ENCODE measurements at places on chromosomes 1 and 21.

DNA sequence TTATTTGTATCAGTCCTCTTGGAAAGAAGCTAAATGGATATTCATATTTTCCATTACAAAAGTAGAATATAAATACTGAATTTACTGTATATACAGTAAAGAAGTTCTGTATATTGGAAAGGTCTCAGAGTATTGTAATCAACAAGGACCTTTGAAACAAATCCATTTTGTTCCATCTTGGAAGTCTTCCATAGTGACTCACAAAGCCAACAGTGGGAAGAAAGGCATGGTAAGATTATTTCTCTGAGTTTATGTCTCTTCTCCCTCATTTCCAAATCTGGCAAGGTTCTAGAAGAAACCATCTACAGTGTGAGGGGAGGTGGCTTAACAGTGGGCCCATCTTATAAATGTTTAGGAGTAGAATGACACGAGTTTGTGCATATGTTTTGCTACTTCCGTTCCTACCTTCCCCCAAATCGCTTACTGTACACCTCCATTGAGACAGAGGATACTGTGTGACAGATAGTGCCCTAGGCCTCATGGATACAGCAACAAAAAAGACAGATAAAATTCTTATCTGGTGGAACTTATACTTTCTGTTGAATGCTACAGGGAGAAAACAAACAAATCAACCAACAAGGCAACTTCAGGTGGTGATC lies 22.1 kb upstream of the SSX2IP start:
- DNase-seq = no peak

DNA sequence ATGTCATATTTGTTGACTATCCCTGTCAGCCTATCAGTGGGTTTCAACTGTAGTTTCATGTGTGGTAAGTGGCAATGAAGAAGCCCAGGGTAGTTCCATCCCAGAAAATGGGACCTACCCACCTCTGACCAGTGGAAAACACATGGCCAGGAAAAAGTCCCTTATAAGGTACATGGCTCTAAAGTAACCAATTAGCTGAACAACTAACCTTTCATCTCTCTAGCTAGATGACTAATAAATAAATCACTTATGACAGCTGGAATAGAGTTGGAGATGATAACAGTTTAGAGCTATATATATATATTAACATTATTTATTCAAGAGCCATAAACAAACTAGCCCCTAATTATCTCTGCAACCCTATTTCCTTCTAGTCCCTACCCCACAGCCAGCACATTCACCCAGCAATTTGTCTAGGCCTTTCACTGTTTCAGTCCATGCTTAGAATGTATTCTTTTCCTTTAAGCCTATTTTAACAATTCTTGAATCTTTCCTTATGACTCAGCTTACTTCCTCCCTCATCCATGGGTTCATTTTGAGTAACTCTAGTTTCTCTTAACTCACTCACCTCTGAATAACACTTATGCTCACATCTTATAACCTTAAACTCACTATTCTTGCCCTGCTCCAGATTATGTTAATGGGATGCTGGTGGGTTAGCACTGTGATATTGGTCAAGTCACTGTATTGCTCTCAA lies 83.7 kb downstream of the TNFSF18 start:
- DNase-seq = no peak

GRCh38 chr1:31588751-31589515 lies 12.6 kb downstream of the TINAGL1 start:
- DNase-seq = no peak

GRCh38 chr1:5645135-5645399 lies 347.2 kb downstream of the NPHP4 start:
- DNase-seq = no peak

GRCh38 chr21:39132248-39132647 lies 51.0 kb downstream of the PSMG1 start:
- DNase-seq = no peak

DNA sequence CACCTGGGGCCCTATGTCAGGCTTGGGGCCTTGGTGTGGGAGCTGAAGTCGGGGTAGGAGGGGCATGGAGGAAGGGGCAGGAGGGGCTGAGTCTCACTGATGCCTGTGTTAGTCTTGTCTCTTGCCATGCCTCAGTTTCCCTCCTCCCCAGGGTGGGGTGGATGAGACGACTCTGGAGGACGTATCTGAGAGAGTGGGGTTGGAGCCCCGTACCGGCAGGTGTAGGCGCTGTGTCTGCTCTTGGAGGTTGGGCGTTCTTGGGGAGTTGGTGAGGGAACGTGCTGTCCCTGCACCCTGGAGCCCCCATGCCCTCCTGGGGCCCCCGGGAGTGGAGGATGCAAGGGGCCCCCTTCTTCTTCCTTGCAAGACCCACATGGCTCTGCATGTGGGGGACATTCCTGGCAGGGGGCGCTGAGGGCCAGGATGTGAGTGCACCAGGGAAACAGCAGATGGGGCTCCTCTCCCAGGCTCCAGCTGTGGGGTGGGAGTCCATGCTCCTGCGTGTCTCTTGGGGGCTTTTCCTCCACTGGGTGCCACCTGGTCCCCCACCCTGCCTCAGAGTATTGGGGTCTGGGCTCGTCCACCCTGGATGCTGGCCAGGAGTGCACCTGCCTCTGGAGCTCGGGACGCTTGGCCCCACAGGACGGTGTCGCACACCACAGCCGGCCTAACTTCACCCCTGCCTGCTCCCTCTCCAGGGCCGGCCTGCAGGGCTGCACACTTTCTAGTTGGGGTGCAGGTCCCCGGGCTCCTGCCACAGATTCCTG lies 1.4 kb upstream of the TNFRSF14 start:
- DNase-seq = no peak

GRCh38 chr1:53678507-53678906 lies 60.5 kb downstream of the GLIS1 start:
- DNase-seq = no peak

GRCh38 chr1:185369786-185370185 lies 52.7 kb upstream of the IVNS1ABP start:
- DNase-seq = no peak

DNA sequence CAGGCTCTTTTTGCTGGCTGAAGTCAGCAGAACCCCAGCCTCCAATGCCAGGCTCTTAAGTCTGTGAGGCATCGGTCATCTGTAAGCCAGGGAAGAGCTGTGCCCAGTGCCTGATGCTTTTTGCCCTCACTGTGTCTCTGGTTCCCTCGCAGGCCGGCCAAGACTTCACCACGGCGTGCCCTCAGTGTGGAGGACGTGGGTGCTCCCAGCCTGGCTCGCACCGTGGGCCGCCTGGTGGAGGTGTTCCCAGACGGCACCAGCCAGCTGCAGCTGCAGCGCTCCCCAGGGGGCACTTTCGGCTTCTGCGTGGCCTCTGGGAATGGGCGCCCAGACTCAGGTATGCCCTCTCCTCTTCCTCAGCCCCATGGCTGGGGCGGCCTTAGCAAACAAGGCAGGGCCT lies 32.5 kb downstream of the KIAA1614 start:
- no peak for DNase-seq

GRCh38 chr1:163083690-163084089 lies 14.5 kb downstream of the RGS4 start:
- DNase-seq = no peak

DNA sequence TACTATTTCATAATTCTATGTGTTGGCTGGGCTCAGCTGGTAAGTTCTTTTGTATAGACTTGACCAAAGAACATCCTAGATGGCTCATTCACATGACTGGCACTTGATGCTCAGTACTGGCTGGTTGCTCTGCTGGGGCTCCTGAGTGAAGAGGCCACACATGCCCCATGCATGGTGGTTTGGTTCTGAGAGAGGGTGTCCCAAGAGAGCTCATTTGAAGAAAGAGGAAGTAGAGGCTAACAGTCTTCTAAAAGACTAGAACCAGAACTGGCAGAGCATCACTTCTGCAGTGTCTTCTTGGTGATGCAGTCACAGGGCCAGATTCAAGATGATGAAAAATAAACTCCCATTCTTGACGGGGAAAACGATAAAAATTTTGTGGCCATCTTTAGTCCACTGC lies 5.2 kb upstream of the BACH1 start:
- no peak for DNase-seq

DNA sequence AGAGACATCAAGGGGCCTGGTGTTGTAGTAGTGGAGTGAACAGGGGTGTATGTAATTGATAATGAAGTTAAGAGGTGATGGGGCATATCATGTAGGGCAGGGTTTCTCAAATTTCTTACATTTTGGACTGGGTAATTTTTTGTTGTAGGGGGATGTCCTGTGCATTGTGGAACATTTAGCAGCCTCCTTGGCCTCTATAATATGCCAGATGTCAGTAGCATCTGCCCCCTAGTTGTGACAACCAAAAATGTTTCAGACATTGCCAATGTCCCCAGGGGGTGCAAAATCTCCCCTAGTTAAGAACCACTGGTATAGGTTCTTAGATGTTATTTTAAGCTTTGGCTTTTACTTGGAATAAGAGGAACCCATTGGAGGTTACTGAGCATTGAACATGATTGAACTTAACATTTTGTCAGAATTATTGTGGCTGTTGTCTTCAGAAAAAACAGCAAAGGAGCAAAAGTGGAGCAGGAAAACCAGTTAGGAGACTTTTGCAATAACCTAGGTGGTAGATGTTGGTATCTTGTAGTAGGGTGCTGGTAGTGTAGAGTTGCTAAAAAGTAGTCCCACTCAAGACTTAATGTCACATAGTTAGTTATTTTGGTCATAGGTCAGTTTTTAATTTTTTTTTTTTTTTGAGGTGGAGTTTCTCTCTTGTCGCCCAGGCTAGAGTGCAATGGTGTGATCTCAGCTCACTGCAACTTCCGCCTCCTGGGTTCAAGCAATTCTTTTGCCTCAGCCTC lies 6.2 kb downstream of the ZNF326 start:
- DNase-seq = no peak

GRCh38 chr1:165207853-165208515 lies 148.5 kb downstream of the LMX1A start:
- DNase-seq = no peak

- no peak for DNase-seq
Observed at GRCh38 chr1:167631386-167631935, 1.4 kb downstream of the RCSD1 start.

DNA sequence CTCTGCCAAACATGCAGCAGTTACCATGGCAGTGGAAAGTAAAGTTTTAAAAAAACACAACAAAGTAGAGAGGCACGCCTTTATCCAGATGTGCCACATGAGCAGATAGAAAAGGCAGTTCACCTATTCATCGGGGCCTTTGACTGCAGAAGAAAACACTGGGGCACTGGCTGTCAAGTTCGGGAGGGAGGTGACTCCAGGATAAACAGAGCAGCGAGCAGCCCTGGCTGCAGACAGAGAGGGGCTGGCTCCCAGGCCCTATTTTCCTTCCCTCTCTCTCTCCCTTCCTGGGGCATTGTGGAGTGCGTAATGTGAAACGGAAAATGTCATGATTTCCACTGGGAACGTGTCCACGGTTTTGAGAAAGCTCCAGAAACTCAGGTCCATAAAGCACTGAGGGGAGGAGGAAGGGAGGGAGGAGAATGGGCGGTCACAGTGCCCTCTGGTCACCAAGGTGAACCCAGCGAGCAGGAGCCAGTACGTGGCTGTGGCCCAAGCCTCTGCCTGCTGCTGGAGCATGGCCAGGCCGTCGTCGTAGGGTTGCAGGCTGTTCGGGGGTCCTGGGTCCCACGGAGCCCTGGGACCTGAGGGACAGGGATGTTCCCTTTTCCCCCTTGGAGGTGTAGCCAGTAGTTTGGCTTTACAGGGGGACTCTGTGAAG lies 114.7 kb upstream of the IRF2BP2 start:
- no peak for DNase-seq

Data from stimulated activated CD8-positive, alpha-beta memory T cell treated with anti-CD3 and anti-CD28 coated beads, Interleukin-2, amount 100 ng/mL, for 1 hour (primary cell).